Endothelial cell of coronary artery (primary cell): ENCODE measurements at places on chromosomes 2 and 18. TPM values are rescaled to one million over a fixed set of nuclear protein-coding genes. Genes with fewer than 3 reads are reported as not detected.

The VWC2L gene
- total RNA-seq, result not detected in 2 replicates

The CTDP1 gene
- 29.5 and 31.4 TPM in 2 replicates for total RNA-seq

The SLC35F6 gene
- total RNA-seq, result 17.2 and 19.4 TPM in 2 replicates

The TUBB8B gene
- total RNA-seq, result not detected in 2 replicates

The CDH2 gene
- total RNA-seq, result 60.9 and 137 TPM in 2 replicates

The SS18 gene
- total RNA-seq, result 75.4 and 85.4 TPM in 2 replicates

The ZSWIM2 gene
- total RNA-seq, result not detected in 2 replicates

The TFCP2L1 gene
- under 0.01 TPM in 1 of 2 replicates, not detected in the other for total RNA-seq

The SLC8A1 gene
- total RNA-seq, result 4.6 and 6.4 TPM in 2 replicates

The RAPGEF4 gene
- total RNA-seq, result 5.9 and 6.2 TPM in 2 replicates

The ABHD3 gene
- 4.5 and 6.8 TPM in 2 replicates for total RNA-seq

The NEU4 gene
- total RNA-seq, result not detected in 2 replicates

The LANCL1 gene
- 15.7 and 23.5 TPM in 2 replicates for total RNA-seq

The ACKR3 gene
- total RNA-seq, result 14.4 and 17.5 TPM in 2 replicates

The NCKAP5 gene
- 0.27 and 0.38 TPM in 2 replicates for total RNA-seq

The TCF23 gene
- total RNA-seq, result not detected in 2 replicates

The R3HDM1 gene
- 4.7 and 7.1 TPM in 2 replicates for total RNA-seq

The PARD3B gene
- 7.0 and 7.6 TPM in 2 replicates for total RNA-seq

The AQP4 gene
- not detected in 2 replicates for total RNA-seq

The GAREM2 gene
- total RNA-seq, result 0.63 and 1.0 TPM in 2 replicates

The RAB17 gene
- total RNA-seq, result 0.94 and 1.6 TPM in 2 replicates

The ACOXL gene
- total RNA-seq, result not detected in 2 replicates

The SLC9A4 gene
- not detected in 2 replicates for total RNA-seq

The GMCL1 gene
- 6.8 and 8.7 TPM in 2 replicates for total RNA-seq

The ABCG8 gene
- not detected in 2 replicates for total RNA-seq

The CCDC85A gene
- total RNA-seq, result 11.2 and 24.1 TPM in 2 replicates

The ARHGAP15 gene
- total RNA-seq, result not detected in 2 replicates
